Activated CD8-positive, alpha-beta memory T cell treated with anti-CD3 and anti-CD28 coated beads for 1 hour (primary cell): ENCODE measurements at places on chromosomes 7 and 10.

GRCh38 chr10:6881987-6882386 lies 301.9 kb upstream of the PRKCQ start:
- no peak for DNase-seq

GRCh38 chr7:100407285-100408180 lies 21.0 kb downstream of the ZCWPW1 start:
- no peak for DNase-seq

DNA sequence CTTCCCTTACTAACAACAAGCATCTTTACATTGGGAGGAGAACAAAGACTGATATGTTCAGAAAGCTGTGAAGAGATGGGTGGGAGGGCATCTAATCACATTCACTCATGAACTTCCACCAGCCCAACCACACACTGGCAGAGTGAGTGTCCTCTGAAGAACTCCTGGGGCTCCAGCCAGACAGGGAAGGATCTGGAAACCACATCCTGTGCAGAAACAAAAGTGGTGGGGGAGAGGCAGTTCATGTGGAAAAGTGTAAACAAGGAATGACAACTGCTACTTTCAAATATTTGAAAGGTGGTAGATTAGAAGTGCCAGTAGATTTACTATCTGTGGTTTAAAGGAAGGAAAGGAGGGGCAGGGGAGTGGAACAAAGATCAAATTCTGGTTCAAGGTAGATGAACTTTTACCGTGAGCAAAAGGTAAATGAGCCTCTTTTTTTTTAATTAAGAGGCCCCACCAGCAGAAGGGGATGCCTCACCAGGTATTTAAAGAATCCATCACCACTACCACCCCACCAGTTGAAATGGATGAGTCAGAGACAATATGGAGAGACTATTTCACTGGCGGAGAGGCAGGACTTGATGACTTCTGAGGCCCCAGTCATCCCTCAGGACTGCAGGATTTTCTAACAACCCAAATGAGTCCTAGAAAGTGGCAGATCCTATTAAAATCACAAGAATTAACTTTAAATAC lies 34.5 kb downstream of the GOT1 start:
- no peak for DNase-seq

DNA sequence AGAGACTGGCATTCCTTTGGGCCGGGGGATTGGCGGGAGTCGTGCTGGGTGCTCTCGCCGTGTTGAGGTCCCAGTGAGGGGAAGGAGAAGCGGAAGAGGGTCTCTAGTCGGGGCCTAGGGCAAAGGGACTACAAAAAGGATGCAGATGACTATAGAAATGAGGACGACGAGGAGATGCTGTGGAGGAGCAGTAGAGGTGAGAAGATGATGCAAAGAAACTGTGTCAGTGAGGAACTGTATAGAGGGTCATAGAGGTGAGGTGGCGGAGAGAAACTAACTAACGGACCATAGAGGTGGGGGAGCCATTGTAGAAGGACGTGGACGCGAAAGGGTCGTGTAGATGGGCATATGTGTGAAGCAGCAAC lies 324 bp downstream of the TWNK start:
- DNase-seq = no peak

GRCh38 chr10:32793033-32793432 lies 165.0 kb downstream of the ITGB1 start:
- no peak for DNase-seq

- DNase-seq = no peak
Observed at GRCh38 chr7:103690242-103690974, 244.4 kb upstream of the SLC26A5 start.

DNA sequence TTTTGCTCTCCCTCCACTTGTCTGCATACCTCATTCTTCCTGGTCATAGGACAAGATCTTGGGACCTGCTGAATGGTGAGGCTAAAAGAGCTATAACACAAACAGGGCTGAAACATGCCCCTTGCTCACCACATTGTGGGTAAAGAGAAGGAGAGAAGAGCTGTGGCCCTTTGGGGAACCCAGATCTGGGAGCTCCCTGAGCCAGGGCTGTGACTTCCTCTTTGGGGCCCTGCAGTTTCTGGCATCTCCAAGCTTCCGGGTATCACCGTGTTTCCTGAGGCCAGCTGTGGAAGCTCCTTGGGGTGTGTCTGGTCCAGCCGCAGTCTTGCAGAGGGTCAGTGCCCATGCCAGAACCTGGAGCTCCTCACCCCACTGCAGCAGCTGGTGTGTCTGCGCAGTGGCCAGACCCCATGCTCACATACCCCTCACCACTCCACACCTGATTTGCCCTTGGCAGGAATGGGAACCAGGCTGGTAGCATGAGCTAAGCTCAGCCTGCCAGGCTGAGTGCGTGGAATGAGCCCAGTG lies 34.0 kb downstream of the DKK1 start:
- DNase-seq = no peak

DNA sequence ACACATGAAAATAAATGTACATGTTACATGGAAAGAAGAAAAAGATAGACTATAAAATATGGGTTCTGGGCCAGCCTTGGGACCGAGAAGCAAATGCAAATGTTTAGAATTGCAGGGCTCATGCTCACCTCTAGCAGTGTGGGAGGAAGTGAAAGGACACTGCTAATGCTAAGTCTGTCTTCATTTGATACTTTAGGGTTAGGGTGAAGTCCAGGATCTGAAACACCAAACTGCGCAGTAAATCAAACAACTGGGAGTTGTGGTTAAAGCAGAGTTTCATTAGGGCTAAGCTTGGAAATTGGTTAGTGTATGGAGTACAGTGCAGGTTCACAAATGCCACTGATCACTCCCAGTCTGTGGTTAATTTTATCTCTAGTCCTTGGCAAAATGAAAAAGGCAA lies 73.2 kb upstream of the PDK4 start:
- DNase-seq = no peak

- no peak for DNase-seq
Observed at GRCh38 chr7:101559586-101559985, 69.5 kb downstream of the MYL10 start.

DNA sequence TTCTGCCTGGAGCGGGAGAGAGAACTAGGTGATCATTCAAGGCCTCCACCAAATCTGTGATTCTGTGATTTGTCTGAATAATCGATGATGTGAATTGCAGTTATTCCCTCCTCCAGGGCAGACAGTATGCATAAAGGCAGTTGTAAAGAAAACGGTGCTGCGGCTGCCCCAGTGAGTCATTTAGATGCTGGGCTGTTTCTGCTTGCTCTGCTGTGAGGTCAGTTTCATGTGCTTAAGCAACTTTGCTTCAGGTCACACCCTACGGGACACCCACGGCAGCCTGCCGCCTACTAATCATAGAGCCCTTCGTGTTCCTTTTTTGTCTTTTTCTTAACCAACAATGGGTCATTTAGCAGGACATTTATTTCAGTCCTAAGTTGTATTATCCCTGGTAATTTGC lies 158.1 kb upstream of the PITRM1 start:
- DNase-seq = no peak

DNA sequence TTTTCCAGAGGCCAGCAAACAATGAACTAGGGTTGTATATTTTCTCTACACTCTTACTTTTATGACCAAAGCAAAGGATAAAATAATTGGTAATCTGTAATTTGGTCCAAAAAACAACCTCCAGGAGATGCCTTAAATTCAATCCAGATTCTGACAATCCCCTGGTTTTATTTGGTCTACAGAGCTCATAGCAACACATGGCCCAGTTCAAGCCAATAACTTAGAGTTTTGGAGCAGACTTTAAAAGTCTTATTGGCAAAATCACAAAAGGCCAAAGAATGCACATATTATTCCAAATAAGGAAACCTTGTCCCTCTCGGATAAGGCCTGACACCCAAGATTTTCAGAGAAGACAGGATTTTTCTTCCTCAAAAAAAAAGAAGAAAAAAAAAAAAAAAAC lies 51.9 kb downstream of the SORBS1 start:
- DNase-seq = no peak

GRCh38 chr7:2540641-2541051 lies 14.7 kb downstream of the BRAT1 start:
- DNase-seq = no peak
